Activated CD4-positive, alpha-beta T cell treated with anti-CD3 and anti-CD28 coated beads for 4 hours (primary cell): ENCODE measurements at places on chromosomes 1 and 21.

DNA sequence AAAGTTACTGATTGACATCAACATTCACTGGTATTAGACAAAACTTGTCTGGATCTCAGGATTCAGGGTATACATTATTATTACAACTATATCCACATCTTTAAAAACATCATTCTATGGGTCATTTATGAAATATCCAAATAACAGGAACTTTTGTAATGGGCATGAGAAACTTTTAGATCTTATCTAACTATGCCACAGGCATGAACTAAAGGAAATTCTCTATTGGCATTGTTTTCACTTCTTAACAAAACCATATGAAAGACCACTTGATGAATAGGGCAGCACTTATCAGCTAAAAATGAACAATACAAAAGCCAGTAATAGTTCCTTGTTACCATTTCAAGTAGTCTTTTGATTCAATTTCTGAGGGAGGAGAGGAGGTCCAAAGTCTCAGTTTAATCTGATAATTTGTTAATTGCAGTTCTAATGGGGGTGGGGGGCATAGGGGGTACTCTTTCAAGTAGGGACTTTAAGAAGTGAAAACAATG lies 30.8 kb upstream of the CPLANE2 start:
- no peak for DNase-seq

- DNase-seq, result no peak
Measured at GRCh38 chr1:106749906-106750305, 306.6 kb upstream of the PRMT6 start.

DNA sequence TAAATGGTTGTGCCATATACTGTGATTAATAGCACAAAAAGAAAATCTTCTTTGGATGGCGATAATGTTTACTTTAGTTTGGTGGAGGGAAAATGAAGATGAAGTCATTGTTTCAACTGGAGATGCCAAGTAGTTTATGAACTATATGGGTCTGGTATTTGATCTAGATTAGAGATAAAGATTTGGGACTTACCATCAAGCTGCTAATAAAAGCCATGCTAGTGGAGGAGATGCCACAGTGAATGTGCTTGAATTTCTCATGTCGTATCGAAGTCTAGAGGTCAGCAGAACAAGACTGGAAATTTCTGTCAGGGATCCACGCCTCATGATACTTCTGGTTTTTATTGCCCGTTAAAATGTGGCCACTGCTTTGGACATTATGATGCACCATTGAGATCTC lies 742.0 kb downstream of the NCAM2 start:
- no peak for DNase-seq

DNA sequence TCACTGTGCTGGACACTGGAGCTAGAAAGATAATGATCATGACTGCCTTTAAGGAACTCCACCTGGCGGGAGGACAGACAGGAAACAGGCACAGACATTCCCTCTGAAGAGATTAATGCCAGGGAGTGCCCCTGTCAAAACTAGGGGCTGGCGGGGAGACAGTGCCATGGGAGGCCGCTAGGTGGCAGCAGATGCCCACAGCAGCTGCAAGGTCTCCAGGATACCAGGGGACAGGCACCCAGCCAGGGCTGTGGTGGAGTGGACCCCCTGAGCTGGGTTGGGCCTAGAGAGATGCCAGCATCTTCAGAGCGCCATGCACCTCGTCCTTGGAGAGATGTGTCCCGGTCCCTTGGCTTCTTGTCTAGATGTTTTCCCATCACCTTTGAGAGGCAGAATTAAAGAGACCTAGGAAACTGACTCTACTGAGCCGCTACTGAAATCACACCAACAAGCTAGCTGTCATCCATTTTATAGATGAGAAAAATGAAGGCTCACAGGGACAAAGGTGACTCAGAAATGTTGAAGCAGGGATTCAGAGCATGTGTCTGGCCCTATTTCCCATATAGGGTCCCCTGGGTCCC lies 3.6 kb downstream of the REN start:
- peak; percentile 80 for DNase-seq

DNA sequence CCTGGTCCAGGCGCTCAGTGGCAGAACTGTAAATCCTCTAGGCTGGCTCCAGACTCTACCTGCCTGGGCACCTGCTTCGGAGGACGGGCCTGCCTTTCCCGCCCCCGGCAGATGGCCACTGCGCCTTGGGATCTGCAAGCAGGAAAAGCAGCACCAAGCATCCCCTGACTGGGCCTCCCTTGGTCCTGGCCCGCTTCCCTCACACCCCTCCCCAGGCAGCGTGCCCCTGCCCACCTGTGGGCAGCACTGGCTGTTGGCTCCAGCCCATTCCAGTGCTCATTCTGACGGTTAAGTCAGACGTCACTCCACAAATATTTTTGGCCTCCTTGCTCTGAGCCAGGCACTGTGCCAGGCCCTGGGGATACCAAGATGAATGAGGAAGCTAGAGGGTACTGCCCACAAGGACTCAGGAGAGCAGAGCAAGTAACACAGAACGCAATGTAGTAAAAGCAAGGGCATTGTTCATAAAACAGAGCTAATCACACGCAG lies 22.0 kb upstream of the BLACAT1 start:
- DNase-seq, result no peak

DNA sequence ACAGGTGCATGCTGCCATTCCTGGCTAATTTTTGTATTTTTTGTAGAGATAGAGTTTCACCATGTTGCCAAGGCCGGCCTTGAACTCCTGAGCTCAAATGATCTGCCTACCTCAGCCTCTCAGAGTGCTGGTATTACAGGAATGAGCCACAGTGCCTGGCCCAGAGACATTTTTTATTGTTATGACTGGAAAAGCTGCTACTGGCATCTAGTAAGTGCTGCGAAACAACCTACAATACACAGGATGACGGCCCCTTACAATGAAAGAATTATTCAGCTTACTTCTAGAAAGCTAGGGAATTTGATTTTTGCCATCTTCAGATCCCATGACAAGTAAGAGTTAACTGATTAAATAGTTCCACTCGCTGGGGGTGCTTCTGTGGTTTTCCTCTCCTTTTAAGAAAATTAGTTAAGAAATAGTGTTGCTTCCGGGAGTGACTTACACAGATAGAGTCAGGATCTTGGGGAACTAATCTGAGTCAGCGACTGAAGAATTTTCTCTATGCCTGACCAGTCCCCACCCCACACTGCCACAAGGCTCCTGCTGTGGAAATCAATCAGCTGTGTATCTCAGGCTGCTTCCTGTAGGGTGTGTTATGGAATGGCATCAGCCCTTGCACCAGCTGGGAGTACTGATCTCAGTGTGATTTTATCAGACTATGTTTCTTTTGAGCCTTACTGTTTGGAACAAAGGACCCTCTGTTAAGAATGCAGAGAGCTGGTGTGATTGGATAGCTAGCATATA lies 93.0 kb upstream of the BMP8A start:
- DNase-seq, result peak; percentile 45

GRCh38 chr1:7378346-7379130 lies 392.6 kb upstream of the VAMP3 start:
- no peak for DNase-seq

DNA sequence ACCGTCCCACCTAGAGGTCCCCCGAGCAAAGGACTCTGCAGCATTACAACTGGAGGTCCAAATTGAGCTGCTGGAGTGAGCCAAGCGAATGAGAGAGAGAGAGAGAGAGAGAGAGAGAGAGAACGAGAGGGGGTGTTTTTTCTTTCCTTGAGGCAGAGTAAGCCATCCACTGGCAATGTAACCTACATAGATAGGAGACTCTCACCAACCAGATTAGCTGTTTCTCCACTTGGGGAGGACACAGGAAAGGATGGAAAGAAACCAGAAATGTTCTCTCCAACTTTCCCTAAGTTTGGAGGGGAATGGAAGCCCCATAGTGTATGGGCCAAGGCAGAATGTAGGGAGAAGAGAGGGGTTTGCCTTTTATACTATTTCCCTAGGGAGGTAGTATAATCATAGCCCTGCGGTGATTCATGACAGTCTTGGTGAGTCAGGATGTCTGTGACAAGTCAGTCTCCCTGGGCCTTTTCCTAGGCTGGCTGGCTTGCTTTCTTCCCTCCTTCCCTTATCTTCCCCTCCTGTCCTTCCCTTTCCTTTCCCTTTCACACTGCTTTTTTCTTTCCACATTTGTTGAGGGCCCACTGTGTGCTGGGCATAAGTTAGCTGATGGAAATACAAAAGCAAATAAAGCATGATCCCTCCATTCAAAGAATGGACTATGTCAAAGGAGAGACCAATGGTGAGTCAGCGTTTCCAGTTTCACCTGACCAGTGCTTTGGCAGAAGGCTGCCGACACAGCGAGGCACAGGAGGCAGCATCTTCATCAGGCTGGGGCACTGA lies 7.1 kb downstream of the FNDC7 start:
- no peak for DNase-seq

DNA sequence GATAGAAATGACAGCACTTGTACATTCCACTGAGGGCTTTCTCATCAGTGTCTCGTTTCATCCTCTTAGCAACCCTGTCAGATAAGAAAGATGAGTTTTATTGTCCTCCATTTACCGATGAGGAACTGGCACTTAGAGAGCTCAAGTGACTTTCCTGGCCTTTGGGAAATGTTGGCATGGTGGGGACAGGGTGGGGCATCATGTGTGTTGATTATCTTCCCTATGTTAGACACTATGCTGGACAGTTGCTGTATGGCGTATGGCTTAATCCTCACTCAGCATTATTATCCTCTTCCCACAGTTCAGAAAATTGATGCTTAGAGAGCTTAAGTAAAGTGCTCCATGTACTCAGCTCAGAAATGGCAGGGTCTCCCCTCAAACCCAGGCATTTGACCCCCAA lies 163.2 kb downstream of the CAMTA1 start:
- DNase-seq, result no peak

GRCh38 chr1:220809187-220809550 lies 22.5 kb downstream of the MTARC1 start:
- no peak for DNase-seq

- no peak for DNase-seq
Measured at GRCh38 chr1:112256411-112256810, 139.6 kb upstream of the CTTNBP2NL start.

DNA sequence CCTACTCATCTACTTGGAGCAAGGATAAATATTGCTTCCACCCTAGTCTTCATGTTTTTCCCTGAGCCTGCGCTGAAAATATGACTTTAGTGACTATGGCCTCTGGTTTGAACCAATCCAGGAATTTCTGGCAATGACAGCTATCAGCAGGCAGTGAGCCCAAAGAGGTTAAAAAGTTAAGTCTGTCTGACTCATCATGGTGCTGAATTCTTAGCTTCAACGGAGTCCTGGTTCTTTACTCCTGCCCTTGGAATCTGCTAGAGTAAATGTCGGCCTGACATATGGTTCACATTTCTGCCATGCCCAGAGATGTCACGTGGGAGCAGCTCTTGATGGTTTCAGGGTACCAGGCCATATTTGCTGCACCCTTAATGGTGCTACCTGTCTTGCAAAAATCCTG lies 351.6 kb upstream of the PLXNA2 start:
- no peak for DNase-seq

GRCh38 chr1:248782416-248783141 lies 27.0 kb upstream of the LYPD8 start:
- no peak for DNase-seq

DNA sequence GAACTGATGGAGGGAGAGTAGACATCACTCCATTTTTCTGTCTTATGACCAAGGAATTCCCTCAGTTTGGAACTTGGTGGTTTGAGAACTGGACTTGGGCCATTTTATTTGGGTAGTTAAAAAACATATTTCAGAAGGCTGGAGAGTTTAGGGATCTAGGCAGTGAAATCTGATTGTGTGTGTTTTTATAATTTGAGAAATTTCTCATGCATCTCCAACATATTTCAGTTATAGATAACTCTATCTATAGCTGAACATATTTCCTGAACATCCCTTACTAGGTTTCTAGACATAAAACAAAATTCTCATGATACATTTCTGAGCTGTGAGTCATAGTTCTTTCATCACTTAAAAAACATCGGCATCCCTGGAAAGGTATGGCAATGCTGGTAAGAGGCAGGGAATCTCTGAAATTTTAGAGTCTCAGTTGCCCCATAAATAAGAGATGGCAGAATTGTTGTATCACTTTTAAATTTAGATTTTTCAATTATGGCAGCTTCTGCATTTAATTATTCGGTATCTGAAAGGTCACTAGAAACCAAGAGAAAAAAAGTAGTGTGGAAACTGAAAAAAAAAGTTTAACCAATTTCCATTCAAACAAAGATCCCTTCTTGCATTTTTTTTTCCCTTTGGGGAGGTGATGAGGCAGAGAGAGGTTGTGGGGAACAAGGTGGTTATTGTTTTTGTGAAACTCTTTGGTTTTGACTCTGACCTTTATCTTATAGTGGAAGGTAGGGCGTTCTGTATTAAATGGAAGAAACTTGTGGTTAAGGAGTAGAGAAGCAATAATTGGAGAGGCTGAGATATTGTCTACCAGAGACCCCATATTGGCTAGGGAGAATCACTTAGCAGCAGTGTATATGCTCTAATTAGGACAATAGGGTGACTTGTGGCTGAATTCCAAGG lies 102.9 kb downstream of the FASLG start:
- DNase-seq, result no peak

DNA sequence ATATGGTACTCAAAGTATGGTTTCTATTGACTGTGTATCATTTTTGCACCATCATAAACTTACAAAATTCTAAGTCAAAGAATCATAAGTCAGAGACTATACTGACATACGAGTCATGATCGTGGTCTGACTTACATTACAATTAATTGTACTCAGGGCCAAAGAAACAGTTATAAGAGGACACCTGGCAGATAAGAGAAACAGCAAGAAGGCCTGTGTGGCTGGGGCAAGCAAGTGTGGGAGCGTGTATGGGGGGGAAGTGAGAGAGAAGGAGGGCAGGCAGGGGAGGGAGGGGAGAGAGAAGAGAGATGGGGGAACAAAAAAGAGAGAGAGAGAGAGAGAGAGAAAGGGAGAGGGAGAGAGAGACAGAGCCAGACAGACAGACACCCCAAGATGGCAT lies 70.9 kb downstream of the RERE start:
- no peak for DNase-seq

- DNase-seq, result no peak
Measured at GRCh38 chr1:76267631-76268030, 193.1 kb downstream of the ST6GALNAC3 start.

DNA sequence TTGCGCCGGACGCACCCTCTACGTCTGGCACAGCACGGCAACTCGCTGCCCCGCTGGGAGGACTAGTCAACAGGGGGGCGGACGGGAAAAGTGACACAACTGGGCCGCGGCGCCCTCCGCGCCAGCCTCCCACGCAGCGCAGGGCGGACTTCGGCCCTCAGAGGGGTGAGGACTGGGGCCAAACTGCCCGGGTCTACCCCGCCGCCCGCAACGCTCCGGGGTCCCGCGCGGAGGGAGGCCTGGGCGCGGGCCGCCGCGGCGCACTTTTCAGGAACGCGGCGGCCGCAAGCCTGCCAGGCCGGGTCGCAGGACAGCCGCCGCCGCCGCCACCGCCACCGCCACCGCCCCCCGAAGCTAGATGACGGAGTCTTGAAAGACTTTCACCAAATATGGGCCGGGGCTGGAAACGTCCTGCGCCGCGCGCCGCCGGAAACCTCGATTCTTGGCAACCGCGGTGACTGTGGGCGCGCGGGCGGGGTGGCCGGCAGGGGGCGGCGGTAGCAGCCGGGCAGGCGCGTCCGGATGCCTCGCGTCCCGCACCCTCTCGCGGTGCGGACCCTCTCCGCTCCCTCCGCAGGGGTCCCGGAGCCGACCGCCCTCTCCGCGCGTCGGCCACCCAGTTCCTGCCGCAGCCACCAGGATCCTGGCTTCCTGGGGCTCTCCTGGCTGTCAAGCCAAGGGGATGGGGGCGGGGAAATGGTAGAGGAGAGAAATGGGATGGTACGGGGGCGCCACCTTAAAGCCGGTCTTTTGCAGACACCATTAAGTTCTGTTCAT lies 3.7 kb upstream of the CCN1 start:
- no peak for DNase-seq
